Brain microvascular endothelial cell (primary cell): ENCODE measurements at places on chromosomes 5 and 9.
A peak's percentile ranks its signal among the peaks of the same experiment; 100 is the strongest.

GRCh38 chr5:40227366-40227765 is 452.3 kb upstream of the PTGER4 start:
- DNase-seq = no peak

- no peak for DNase-seq
Measured at GRCh38 chr5:111627862-111628261, 115.5 kb upstream of the STARD4 start.

GRCh38 chr9:125438506-125439433 is 177.1 kb downstream of the GAPVD1 start:
- DNase-seq = no peak

GRCh38 chr5:171579976-171580411 is 160.5 kb downstream of the FGF18 start:
- DNase-seq = no peak

GRCh38 chr5:38722918-38723317 is 122.9 kb upstream of the OSMR start:
- DNase-seq = no peak

- DNase-seq = no peak
Measured at GRCh38 chr9:124007565-124008302, 3.8 kb upstream of the LHX2 start.

- DNase-seq = no peak
Measured at GRCh38 chr5:174315871-174316270, 270.4 kb downstream of the NSG2 start.

GRCh38 chr9:73853549-73853948 is 643.6 kb upstream of the RORB start:
- DNase-seq = no peak

GRCh38 chr5:1540166-1540565 is 16.4 kb upstream of the LPCAT1 start:
- DNase-seq = no peak

DNA sequence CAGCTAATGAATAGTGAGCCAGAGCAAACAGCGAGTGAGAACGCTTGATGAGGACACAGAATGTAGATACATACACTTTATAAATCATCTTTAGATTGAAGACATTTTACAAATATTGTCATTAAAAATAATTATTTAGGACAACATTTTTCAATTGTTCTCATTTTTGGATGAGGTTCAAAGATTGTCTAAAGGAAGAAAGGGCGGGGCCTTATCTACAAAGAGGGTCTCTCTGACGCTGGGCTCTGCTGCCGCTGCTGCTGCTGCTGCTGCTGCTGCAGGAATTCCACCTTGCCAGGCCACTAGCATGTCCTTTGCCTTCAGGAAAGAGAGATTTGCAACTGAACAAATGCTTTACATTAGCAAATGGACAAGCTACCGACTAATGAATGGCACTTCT is 220.7 kb upstream of the TMEM161B start:
- no peak for DNase-seq

DNA sequence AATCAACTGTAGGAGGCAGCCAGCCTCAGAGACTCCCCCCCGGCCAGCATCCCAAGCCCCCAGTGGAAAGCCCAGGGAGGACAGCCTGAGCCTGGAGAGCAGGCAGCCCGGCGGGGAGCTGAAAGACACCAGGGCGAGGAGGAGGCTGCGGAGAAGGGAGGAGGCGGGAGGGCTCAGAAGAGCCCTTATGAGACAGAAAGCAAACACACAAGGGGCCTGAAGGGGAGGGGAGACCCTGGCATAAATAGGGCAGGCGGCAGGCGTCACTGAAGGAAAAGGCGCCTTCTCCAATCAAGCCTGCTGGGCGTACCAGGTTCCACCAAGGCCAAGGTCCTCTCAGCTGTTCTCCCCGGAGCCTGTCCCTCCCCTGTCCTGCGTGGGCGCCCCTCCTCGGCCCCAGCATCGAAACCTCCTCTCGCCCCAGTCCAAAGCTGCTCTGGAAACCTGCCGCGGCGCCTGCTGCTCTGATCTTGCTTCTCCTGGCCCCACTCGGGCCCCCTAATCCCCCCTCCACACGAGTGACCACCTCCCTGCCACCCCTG is 1.3 kb downstream of the SLC9A3 start:
- DNase-seq = no peak

DNA sequence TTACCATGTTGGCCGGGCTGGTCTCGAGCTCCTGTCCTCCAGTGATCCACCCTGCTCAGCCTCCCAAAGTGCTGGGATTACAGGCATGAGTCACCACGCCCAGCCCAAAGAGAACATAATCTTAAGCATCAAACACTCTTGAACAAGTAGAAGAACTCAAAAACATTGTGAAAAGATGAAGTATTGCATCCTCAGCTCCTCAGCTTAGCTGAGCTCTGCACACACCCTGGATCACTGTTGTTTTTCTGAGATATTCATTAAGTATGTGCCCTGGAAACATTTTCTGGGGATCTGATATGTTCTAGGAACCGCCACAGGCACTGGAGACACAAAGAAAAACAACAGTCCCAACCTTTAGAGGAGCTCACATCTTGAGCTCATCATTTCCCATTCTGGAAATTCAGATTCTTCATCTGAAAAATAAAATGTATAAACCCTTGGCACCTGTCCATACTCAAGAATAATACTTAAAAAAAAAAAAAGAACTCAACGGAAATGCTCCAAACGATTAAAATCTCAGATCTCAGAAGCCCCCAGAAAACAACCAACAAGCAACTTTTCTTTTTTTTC is 62.2 kb upstream of the ZNF462 start:
- peak; percentile 54 for DNase-seq

GRCh38 chr9:111966124-111966723 is 69.6 kb downstream of the UGCG start:
- no peak for DNase-seq

GRCh38 chr9:73437758-73438157 is 286.1 kb downstream of the ANXA1 start:
- DNase-seq = no peak

- DNase-seq = no peak
Measured at GRCh38 chr5:72557167-72558045, 50.2 kb upstream of the ZNF366 start.

DNA sequence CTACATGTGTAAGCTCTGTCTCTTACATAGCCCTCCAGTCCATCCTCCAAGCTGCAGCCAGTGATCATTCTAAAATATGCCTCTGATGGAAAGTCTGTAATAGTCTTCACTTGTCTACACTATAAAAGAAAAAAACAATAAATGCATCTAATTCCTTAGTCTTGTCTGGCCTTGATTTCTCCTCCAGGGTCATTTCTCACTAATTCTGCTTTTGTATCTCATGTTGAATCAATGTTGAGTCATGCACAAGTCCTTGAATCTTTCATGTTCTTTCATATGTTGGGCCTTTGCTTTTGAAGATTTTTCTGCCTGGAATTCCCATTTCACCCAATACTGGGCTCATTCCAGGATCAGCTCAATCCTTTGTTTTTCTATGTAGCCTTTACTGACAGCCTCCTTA is 121.1 kb upstream of the TRIM32 start:
- no peak for DNase-seq

DNA sequence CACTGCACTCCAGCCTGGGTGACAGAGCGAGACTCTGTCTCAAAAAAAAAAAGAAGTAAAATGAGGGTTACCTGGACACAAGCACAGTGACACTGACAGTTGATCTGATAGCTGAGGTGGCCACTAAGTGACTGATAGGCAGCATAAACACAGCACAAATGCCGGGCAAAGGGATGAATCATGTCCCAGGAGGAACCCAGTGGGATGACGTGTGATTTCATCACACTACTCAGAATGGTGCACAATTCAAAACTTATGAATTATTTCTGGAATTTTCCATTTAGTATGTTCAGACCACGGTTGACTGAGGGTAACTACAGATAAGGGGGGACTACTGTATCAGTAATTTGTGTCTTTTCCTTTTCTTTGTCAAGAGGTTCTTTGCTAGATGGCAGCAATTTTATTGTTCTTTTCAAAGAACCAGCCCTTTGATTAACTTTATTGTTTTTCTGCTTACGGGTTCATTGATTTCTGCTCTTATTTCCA is 34.3 kb upstream of the RNF130 start:
- DNase-seq = peak; percentile 13

GRCh38 chr5:58927181-58927580 is 344.3 kb downstream of the RAB3C start:
- no peak for DNase-seq

DNA sequence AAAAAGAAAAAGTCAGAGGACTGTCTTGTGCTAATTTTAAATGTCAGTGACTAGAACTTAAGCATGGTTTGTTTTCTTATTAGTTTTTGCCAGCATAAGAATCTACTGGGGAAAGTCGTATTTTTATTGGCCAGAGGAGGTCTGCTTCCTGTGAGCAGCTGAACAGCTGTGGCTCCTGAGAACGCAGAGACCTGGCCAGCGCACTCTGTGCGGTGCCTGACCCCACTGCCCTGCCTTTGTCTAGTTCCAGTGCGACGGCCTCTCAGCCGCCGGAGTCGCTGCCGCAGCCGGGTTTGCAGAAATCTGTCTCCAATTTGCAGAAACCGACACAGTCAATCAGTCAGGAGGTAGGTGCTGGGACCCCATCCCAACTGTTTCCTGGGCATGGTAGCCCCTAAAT is 42.5 kb downstream of the PRRC2B start:
- peak; percentile 34 for DNase-seq

- DNase-seq = peak; percentile 36
Measured at GRCh38 chr9:124771867-124772679, 962 bp upstream of the NR6A1 start.

DNA sequence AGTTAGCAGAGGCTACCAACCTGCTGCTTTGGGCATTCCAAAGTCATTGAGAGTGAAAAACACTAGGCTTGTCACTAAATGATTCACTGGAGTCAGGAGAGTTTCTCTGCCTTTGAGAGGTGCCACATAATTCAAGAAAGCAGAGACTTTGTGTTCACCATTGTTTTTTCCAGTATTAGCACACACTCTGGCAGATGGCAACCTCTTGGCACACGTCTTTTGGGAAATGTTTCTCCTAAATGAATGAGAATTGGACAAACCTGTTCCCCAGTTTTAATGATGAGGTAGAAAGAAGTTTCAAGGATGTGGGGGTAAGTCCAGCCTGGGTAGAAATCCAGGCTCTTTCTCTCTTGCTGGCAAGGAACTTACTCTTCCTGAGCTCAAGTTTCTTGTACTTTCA is 259.1 kb downstream of the GABRB2 start:
- no peak for DNase-seq

GRCh38 chr9:134231330-134231745 is 67.0 kb upstream of the RNU6ATAC start:
- DNase-seq = no peak

DNA sequence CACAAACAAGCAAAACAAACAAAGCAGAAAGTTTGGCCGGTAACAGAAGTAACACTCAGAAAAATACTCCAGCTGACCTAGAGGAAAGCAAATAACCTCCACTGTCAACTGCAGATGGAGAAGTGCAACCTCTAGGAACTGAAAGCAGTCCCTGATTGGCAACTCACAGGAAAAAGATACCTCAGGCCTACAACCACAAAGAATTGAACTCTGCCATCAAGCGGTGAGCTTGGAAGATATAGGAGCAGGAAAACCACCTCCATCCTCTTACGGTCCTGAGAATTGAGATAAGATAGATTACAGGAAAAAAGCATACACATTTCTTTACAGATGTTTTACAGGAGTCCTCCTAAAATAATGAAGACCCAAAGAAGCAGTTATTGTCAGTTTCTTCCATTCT is 184.5 kb downstream of the PDZD2 start:
- DNase-seq = no peak

- DNase-seq = no peak
Measured at GRCh38 chr5:111932199-111932598, 175.2 kb upstream of the NREP start.

DNA sequence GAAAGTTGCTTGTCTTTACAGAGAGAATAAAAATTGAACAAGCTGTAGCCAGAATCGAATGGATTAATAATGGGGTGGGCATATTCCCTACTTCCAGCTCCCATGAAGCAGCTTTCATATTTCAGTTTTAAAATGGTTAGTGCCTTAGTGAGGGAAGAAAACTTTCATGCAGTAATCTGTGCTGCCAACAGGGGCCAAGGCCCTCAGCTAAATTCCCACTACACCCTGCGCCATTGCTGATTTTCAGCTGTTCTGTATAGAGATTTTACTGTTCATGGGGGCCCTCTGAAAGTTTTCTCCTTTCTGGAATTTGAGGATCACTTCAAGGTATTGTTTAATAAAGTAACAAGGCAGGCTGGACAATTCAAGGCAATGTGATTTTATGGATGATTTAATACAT is 58.2 kb downstream of the CAST start:
- no peak for DNase-seq

DNA sequence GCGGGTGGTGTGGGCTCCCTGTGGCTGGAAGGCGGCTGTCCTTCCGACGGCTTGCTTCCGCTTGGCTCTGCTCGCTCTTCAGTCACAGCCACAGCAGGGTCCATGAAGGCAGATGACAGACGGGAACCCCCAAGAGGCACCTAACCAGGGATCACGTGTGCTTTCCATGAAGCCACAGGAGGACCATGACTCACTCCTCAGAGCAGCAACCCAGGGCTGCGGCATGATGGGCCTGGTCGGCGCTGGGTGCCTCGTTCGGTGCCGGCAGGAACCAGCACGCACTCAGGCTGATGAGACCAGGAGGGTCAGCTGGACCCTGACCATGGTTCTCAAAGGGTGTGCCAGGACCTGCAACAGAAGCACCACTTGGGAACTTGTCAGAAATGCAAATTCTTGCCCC is 32.8 kb upstream of the MED10 start:
- DNase-seq = no peak

GRCh38 chr5:129541648-129542251 is 81.7 kb downstream of the ADAMTS19 start:
- DNase-seq = no peak
